ENCODE measurements at places on chromosomes 3 and 15.

GRCh38 chr3:126399756-126400155 is 5.0 kb downstream of the CFAP100 start:
- no peak for DNase-seq

- no peak for DNase-seq
Measured at GRCh38 chr3:40827226-40827625, 302.5 kb downstream of the ZNF621 start.

DNA sequence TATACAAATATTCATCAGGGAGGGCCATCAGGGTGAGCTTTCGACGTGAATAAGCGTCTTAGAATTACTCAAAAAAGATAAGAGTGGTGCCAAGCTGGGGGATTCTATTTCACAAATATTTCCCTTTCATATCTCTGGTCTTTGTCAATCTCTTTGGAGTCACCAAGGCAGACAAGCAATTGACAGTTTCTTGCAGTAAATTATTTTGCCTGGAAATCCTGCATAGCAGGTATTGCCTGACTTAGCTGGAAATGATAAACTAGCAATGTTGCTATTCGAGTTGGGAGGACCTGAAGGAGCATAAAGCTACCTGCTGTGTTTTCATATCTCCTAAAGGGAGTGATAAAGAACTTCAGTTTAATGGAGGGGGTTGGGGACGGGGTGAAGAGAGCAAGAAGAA is 60.4 kb upstream of the PPARG start:
- no peak for DNase-seq

GRCh38 chr15:25091421-25092158 is 136.8 kb downstream of the SNRPN start:
- no peak for DNase-seq

- no peak for DNase-seq
Measured at GRCh38 chr3:129000742-129001100, 383 bp upstream of the EFCC1 start.

DNA sequence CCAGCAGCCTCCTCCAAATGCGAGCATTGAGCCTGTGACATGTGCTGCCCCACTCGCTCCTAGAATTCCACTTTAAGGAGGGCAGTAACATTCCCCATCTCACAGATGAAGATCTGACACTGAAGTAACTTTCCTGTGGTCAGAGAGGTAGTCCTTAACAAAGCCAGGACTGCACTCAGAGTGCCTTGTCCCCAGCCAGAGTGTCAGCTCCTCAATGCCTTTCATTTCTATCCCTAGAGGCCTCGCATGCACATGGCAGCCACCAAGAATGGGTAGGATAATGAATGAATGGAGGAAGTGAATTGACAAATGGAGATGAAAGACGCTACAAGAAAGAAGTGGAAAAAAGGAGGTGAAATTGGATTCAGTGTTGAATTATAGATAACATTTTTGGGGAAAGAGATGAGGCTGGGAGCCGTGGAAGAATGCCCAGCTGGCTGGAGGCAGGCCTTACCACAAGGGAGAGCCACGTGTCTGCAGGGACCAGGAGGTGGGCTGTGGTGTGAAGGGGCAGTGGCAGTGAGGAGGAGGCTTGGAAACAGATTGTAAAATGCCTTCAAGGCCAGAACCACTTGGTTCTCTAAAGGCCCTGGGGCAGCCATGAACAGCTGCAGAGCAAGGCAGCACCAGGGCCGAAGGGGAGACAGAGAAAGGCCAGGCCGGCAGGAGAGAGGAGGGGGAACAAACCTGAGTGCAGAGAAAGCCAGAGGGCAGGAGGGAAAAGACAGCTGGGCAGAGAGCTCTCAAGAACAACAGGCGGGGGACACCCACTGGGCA is 10.4 kb downstream of the CFAP92 start:
- no peak for DNase-seq

DNA sequence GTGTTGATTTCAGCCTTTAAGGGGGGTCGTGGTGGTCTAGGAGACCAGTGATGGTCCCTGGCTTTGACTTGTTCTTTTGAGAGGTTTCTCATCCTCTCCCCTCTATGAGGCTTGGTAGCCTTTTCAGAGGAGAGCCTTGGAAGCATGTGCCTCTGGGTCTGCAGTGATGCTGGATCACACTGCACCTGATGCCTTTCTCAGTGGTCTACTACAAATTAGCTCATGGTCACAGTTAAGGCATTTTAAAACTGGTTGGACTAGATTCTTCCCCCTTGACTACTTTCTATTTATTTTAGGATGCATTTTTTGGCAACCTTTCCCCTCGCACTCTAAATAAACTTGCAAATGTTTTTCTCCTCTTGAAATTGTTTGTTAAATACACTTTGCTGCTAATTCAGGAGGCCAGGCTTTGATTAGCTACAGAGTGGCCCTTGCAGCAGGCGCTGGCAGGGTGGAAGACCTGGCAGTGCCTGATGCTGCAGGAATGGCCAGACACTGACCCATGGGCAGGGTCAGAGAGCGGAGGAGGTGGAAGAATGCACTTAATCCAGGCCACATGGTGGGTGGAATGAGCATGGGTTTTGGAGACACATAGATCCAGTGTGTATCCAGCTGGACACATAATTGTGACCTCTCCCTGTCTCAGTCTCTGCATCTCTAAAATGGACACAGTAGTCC is 318.8 kb upstream of the CTDSPL start:
- DNase-seq = no peak

- DNase-seq = no peak
Measured at GRCh38 chr15:76116138-76116885, 56.5 kb downstream of the TMEM266 start.

DNA sequence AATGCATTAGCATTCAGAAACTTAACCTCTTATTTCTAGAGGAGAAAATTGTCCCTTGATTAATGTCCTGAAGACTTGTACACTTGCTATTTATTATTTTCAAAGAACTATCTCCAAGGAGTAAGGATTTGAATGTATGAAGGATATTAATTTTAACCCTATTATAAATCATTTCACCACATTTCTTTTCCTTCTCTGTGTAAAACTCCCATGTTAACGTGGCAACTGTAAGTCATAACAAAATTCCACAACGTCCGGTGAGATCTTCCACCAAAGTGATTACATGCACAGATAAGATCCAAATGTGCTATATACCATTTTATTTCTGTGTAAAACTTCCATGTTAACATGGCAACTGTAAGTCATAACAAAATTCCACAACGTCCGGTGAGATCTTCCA is 229.1 kb upstream of the ARHGEF26 start:
- no peak for DNase-seq

DNA sequence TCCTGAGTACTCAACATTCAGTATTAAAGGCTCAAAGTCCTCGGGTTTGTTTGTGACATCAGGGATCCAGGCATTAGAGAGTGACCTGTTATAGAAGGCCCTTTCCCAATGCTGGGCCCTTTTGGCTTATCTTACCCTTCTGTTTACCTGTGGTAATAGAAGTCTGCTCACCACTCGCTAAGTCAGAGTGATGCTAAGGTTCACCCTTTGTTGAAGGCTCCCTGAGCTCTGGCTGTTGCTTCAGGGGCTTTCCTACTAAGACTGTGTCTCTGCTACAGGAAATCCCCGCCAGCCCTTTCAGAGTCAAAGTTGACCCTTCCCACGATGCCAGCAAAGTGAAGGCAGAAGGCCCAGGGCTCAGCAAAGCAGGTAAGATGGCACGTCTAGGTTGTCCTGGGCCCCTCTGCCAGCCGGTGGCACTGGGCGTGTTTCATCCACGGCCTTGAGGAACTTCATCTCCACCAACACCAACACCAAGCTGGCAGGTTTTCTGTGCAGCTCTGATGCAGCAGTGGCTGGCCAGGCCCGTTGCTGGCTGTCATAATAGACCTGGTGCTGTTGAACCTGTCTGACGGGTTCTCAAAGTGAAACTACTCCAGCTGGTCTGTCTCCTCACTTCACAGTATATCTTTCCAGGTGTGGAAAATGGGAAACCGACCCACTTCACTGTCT is 99.1 kb downstream of the DNASE1L3 start:
- no peak for DNase-seq
